SK-N-DZ (cell line): ENCODE measurements at places on chromosomes 16 and 17.

- peak; percentile 78 for DNase-seq
Observed at GRCh38 chr17:29115961-29116803, 64.0 kb downstream of the MYO18A start.

DNA sequence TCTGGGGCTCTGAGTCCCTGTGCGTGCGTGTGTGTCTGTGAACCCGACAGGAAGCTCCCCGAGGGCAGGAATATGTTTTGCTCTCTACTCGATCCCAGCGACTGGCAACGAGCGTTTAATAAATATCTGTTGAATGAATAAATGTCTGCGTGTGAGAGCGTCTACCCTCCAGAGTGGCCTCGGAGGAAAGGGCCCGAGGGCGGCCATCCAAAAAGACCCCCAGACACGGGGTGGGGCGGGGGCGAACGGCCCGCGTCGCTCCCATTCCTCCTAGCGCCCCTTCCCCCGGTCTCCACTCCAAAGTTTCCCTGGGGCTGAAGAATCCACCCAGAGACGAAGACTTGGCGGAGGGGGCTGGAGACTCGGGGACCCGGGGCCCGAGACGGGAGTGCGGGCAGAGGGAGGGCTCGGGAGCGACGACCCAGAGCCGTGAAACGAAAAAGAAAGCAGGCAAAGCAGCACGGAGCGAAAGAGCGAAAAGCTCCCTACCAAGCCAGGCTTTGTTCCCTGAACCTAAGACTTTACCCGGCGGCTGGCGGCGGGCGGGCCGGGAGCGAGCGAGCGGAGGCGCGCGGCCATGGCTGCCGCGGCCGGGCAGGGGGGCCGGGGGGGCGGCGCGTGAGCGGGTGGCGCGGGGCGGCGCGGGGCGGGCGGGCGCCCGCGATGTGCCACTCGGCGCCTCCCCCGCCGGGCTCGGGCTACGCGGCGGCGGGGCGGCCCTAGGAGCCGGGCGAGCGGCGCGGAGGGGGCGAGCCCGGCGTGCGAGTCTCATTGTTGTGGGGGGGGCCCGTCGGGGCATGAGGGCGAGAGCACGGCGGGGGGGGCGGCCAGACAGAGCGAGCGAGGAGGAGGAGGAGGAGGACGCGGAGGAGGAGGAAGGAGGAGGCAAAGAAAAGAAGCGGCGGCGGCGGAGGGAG, at the start of gene MLLT6:
MLLT6 (plus strand) TSS at position 668 of the 917 bp plus-strand sequence. CDS start 360 bp downstream, outside the sequence.
- peak; percentile 72 for DNase-seq

DNA sequence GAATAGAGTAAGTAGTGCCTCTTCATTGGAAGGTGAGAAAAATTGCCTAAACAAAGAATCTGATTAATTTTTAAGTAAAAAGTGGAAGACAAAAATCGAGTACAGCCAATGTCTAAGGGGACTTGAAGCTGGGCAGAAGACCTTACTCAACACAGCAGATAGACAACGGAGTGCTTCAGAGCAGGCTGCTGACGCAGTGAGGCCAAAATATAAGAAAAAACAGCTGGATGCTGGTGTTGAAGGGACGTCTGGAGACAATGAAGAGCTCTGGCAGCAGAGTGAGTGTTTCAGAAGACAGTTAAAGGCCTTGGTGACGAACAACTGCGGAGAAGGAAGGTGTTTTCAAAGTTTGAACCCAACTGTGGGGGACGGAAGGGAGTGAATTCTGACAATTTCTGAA, 169.8 kb downstream of the MRTFB start:
- no peak for DNase-seq

- DNase-seq: no peak
Observed at GRCh38 chr17:5115673-5116651, at the start of gene USP6. Gene USP6, plus strand, starts transcription at chr17:5116032. Its CDS starts 14,336 bp downstream, at chr17:5130368.

GRCh38 chr16:83958137-83958845, 5.3 kb downstream of the OSGIN1 start:
- DNase-seq: no peak

GRCh38 chr16:14446796-14447195, 183.3 kb downstream of the PARN start:
- DNase-seq: no peak

- no peak for DNase-seq
Observed at GRCh38 chr17:43634591-43635125, 27.1 kb downstream of the MEOX1 start.

GRCh38 chr16:52491216-52491615, 55.7 kb downstream of the TOX3 start:
- DNase-seq: no peak

DNA sequence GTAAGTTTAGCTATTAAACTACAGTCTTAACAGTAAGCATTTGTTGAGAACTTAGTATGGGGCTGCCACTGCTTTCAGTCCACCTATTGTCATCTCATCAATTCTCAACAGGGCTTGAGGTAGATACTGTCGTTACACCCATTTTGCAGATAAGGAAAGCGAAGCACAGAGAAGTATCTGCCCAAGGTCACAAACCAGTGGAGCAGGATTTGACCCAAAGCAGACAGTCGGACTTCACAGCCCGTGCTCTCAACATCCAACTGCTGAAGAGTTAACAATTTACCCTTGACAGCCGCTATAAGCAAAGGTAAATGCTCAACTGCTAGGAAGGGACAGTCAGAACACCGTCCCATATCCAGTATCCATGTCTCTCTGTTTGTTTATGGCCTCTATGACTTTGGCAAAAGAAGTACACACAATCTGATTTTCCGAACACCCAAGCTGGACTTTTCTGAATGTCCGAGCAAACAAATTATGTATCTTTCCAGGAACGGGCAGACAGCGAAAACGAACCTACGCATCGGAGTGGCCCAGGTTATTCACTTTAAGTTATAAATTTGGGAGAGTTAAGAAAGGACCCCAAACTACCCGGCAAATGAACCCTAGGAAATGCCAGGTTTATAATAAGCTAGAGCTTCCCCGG, 1.2 kb downstream of the SIAH1 start:
- DNase-seq: peak; percentile 45

- peak; percentile 59 for DNase-seq
Observed at GRCh38 chr16:22321340-22322001, 24.3 kb downstream of the POLR3E start.

DNA sequence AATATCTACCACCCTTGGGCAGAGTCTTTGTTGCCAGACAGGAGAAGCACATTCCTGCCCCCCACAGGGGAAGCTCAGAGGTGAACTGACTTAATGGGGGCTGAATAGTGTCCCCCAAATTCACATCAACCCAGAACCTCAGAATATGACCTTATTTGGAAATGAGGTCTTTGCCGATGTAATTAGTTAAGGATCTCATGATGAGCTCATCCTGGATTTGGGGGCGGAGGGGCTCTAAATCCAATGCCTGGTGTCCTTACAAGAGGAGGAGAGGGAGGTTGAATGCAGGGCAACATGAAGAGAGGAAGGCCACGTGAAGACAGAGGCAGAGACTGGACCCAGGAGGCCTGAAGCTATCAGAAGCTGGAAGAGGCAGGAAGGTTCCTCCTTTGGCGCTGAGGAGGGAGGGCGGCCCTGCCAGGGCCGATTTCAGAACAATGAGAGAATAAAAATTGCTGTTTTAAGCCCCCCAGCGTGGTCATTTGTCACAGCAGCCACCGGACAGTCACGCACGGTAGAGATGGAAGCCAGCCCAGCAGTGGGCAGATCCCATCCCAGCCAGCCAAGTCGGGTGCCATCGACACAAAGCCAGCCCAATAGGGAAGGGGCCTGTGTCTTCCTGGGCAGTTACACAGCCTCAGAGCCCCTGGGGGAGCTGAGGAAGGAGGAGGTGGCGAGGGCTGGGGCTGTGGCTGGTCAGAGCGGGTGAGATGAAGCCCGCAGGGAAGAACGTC, 21.3 kb downstream of the C16orf74 start:
- peak; percentile 70 for DNase-seq

GRCh38 chr17:73397856-73398540, 86.2 kb upstream of the CDC42EP4 start:
- DNase-seq: no peak

- no peak for DNase-seq
Observed at GRCh38 chr16:4410335-4411075, 5.9 kb downstream of the CORO7 start.

DNA sequence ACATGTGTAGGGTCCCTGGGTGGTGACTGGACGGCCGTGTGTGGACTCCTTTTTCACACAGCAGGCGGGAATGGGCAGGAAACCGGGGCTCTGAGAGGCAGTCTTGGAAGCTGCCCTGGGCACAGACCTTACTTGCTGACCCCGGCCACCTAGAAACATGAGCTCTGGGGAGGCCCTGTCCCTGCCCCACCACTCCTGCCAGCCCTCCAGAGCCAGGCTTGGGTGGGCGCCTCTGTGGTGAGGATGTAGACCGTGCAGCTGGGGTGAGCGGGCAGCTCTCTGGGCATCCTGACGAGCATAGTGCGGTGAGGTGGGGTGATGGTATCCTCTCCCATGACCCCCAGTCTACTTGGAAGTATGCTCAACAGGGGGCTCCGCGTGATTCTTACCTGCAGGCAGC, 121.3 kb downstream of the RAB11FIP4 start:
- no peak for DNase-seq

DNA sequence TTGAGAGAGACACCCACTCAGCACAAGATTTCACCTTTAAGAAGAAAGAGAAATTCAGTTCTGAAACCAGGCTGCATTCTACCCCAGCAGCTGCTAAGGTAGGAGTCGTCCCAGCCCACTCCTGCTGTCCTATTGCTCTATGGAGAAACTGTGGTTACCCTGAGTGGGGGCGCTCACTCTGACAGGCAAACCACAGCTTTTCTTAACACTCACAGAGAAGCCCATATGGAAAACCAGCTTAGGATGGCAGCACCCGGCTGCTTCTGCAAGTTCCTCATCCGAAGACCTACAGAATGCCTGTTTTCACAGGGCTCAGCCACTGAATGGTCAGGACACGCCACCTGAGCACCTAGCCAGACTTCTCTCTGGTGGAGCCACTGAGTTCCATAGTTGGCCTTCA, 7.5 kb downstream of the ATP5PD start:
- no peak for DNase-seq

DNA sequence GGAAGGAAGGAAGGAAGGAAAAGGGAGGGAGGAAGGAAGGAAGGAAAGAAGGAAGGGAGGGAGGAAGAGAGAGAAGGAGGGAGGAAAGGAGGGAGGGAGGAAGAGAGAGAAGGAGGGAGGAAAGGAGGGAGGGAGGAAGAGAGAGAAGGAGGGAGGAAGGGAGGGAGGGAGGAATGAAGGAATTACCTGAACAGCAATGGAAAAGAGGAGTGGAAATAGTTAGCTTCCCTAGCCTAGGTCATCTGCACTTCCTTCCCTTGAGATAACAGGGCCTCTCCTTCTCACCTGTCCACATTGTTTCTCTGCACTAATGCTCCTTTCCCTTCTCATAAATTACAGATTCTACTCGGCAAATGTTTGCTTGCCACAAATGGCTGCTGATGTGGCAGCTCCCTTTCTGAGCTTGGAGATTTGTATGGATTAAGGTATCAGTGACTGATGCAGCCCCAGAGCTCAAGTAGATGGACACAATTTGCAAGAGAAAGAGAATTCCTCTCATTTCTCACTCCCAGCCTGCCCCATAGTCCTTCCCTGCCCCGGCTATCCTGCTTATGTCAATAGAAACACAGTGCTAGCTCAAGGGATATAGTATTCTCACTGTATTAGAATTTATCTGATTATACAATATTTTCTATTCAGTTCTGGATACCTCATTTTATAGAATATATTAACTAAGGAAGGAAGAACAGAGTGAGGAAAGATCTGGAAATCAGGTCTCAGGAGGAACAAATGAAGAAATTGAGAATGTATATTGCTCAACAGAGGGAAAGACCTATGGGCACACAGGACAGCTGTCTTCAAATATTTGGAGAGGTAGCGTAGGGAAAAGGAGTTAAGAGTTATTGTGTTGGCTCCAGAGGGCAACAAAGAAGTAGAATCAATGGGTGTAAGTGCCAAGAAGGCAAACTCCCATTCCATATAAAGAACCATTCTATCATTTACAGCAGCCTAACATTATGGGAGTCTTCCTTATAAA, 14.6 kb downstream of the HOXB1 start:
- no peak for DNase-seq

DNA sequence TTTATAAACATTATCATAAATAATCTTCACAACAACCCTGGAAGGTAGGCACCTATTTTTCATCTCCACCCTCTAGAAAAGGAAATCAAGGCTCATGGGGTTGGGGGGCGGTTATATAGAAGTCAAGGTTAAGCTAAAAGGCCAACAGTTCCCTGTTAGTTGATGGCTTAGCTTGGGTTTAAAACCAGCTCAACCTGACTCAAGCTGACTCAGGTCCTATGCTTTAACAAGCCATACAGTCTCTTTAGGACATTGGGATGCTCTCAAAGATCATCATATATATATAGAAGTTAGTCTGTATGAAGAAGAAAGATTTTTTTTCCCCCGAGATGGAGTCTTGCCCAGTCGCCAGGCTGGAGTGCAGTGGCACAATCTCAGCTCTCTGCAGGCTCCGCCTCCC, 44.8 kb upstream of the MED13 start:
- no peak for DNase-seq

DNA sequence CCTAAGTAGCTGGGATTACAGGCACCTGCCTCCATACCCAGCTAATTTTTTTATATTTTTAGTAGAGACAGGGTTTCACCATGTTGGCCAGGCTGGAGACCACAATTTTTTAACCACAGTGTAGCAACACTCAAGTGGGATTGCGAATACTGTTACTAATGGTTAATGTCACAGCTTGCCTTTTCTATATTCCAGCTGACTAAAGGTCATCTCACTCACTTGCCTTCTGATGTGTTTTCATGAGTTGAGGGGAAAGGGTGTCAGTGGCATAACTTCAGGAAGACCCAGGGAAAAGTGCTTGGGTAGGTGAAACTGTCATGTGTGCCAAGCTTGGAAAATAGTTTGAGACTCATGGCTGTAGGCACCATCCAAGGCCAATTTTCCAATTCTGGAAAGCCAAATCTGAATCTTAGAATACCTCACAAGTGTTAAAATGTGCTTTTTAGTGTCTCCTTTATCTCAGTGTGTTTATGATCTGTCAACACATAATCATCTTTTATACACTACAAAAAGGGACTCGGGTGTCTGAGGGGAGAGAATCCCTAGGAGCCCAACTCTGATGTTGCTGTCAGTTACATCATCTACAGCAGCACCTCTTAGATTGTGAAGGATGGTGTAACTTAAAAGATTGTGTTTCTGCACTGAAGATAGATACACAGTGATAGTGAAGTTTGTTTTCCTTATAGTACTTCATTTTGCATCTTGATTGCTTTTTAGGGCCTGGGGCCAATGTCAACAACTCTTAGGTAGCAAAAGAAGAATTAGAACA, 27.1 kb downstream of the OGFOD1 start:
- DNase-seq: no peak

- no peak for DNase-seq
Observed at GRCh38 chr17:27991462-27991993, 50.9 kb upstream of the NLK start.

GRCh38 chr17:46737326-46737725, 81.2 kb downstream of the WNT3 start:
- DNase-seq: no peak
